ENCODE measurements at places on chromosomes 3 and 15.

- DNase-seq, result no peak
These were observed 508.0 kb downstream of the FOXP1 start for GRCh38 chr3:71075494-71075893.

- no peak for DNase-seq
These were observed 159.7 kb downstream of the SERPINI1 start for GRCh38 chr3:167895178-167895577.

DNA sequence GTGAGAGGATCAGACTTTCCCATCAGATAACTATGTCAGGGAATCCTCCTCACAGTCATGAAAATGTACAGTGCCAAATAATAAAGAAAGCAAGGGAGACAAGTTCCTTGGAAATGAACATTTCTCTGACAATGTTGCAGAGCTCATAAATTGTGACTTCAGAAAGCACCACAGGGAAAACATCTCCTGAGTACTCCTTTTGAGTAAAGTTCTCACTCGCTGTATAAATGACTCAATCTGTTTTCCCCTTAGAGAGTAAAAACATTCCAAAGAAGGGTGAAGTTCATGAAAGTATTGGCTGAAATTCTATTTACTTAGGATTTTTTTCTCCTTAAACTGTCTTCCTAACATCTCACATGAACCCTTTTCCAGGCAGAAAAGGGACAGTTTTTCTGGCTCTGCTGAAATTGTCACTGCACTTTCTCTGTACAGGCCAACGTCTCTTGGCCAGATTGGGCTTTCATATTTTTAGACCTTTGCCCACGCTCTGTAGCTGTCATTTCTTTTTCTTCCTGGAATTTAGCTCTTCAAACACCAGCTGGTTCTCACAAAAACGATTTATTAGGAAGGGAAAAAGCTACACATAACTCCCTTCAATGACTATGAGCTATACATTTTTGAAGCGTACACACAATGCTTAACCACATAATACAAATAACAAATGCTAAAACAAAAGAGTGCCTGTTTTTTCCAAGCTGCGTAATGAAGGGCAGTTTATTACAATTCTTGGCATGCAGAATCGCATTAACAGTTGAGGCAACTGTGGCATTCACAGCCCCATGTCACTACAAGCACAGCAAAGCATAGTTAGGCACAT, 216.1 kb downstream of the ATP8B4 start:
- DNase-seq, result no peak

- DNase-seq, result no peak
These were observed 8.6 kb downstream of the ZIC1 start for GRCh38 chr3:147417551-147418295.

- DNase-seq, result no peak
These were observed 202.3 kb upstream of the POU1F1 start for GRCh38 chr3:87478716-87479115.

DNA sequence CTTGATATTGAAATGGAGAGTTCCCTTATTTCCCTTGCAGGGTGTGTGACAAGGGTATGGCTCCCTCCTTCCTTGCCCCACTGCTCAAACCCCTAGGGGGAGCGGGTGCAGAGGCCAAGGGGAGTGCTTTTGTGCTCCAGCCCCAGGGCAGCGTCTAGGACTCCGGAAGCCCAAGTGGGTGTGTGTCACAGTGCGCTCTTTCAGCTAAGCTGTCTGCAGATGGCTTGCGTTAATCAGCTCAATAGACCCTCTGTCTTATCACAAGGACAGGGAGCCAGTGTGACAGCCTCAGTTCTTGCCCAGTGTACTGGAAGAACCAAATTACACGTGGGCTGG, 523.6 kb upstream of the LMCD1 start:
- DNase-seq, result peak; percentile 22

DNA sequence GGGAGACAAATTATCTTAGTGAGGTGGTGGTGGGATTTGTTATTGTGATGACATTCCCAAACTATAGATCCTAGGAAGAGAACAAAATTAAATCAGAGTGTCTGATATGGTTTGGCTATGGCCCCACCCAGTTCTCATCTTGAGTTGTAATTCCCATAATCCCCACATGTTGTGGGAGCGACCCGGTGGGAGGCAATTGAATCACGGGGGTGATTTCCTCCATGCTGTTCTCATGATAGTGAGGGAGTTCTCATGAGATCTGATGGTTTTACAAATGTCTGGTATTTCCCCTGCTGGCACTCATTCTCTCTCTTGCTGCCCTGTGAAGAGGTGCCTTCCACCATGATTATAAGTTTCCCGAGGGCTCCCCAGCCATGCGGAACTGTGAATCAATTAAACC, 62.0 kb downstream of the RPL22L1 start:
- no peak for DNase-seq

GRCh38 chr3:73069187-73069586, 7.7 kb downstream of the EBLN2 start:
- no peak for DNase-seq

DNA sequence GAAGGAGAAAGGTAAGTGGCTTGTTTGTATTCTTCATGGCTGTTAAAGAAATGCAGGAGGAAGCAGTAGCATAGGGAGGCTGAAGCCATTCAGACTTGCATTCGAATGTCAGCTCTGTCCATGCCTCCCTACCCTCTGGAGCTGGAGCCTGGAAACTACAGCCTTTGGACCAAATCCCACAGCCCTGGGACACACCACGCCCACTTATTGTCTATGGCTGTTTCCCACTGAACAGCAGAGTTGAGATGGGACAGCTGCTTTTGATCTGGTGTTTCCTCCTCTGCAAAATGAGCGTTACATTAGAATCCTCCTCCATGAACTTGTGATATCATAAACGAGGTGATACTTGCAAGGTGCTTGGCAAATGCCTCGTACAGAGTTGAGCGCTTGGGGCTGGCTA, 3.6 kb downstream of the FAM107A start:
- DNase-seq, result no peak

GRCh38 chr15:101256757-101257156, 4.9 kb upstream of the CHSY1 start:
- DNase-seq, result no peak

DNA sequence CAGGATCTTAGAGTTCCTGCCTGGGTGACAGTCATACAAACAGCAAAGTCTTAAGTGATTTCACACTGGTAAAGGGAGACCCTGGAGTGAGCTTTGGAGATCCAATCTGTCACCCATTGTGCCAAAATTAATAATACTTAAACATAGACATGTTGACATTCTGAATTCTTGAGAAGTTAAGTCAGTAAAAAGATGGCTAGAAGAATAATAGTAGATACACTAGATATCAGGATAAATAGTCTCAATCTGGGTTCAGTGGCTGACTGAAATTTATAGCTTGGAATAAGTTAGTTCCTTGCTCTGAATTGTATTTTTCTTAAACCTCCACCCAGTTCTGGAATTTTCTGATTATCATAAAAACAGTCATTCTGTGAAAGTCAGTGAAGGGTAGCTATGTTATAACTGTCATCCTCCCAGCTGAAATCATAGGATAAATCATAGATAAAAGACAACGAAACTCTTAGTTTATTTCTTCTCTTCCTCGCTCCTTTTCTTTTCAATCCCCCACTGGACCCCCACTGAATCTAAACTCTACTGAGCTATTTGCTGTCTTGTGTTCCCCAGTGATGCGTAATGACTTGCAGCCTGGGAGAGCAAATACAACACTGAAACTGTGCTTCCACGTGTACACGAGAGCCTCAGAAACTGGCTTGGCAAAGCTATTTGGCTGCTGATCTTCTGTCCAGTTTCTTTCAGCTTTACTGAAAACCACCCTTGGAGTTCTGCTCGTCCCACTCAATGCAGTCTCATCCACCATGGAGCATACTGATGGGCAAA, 175.4 kb upstream of the TP63 start:
- no peak for DNase-seq

- no peak for DNase-seq
These were observed 52.3 kb downstream of the FAM174B start for GRCh38 chr15:92603278-92603677.

GRCh38 chr3:110815008-110815583, 256.5 kb upstream of the NECTIN3 start:
- no peak for DNase-seq

GRCh38 chr15:50633653-50634052, 52.9 kb downstream of the TRPM7 start:
- DNase-seq, result no peak

DNA sequence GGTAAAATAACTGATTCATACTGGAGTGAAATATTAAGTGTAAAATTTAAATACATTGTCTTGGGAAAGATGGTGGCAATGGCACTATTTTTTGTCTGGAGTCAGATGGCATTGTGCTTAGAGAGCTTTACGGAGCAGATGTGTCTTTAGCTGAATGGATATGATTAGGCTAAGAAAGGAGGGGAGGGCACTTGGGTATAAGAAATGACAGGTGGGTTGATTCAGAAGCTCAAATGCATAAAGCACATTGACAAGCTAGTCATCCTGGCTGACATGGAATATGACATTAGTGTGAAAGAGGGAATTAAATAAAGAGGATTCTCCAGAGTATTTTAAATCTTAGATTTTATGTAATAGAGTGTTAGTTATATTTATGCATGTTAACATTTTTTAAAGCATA, 570.1 kb upstream of the CBLB start:
- peak; percentile 91 for DNase-seq

DNA sequence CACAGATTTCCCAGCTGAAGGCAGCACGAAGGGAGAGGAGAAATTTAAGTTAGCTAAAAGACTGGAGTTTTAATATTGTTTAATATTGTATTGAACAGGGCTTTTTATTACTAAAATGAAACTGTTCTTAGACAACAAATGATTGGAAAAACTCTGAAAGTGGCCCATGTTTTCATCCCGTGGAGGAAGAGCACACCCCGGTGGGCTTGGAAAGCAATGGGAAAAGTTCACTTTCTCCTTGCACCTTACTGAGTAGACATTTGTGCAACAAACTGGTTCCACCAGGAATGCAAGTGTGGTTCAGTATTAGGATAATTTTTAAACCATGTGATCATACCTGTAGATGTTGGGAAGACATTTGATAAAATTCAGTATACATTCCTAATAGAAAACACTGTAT, 8.2 kb upstream of the ESYT3 start:
- no peak for DNase-seq

GRCh38 chr3:40265181-40265580, 44.3 kb upstream of the EIF1B start:
- no peak for DNase-seq

- DNase-seq, result no peak
These were observed 11.2 kb upstream of the CPB1 start for GRCh38 chr3:148816427-148816826.

GRCh38 chr15:38391191-38391590, 62.7 kb upstream of the FAM98B start:
- no peak for DNase-seq

DNA sequence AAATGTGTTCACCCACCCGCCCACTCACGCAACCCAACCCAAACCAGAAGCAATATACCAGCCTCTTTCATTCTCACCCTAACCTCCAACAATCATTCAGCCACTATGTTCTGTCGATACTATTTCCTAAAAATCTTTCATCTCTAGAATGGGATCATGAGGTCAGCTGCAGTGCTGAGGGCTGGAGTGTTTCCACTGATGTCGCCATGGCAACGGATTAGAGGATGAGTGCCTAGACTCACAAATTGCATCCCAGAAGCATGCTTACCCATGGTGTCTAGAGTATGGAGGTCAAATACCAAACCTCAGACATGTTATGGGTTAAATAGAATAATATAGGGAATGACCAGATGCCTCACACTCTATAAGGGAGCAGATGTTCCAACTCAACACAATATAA, 138.5 kb downstream of the GABRB3 start:
- no peak for DNase-seq

GRCh38 chr3:80192936-80193335, 425.1 kb upstream of the ROBO1 start:
- no peak for DNase-seq

DNA sequence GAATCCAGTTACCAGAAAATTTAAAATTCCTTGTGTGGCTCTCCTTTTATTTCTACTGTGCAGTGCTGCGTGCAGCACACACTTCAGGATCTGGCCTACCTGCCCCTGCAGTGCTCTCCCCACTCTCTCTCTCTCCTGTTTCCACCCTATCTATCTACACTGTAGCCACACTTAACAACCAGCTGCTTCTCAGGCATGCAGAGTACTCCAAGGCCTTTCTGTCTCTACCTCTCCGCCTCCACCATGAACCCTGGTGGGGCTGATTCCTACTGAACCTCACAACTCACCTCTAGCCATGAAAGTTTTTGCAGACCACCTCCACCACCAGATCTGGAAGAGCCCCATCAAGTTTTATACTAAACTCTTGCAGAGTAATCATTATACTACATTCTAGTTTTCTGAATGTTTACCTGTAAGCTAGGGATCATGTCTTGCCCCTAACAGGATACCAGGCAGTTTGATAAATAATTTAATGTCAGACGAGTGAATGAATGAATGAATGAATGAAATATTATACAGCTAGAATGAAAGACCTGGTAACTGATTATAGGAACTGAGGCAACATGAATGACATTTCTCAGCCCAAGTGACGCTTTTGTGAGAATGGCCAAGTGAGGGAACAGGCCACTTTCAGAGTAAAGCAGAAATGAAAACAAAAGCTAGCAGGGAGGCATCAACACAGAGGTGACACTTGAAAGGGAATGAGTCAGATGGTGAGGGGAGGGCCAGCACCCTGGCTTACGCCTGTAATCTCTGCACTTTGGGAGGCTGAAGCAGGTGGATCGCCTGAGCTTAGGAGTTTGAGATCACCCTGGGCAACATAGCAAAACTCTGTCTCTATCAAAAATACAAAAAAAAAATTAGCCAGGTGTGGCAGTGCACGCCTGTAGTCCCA, 363.5 kb downstream of the FOXP1 start:
- no peak for DNase-seq

DNA sequence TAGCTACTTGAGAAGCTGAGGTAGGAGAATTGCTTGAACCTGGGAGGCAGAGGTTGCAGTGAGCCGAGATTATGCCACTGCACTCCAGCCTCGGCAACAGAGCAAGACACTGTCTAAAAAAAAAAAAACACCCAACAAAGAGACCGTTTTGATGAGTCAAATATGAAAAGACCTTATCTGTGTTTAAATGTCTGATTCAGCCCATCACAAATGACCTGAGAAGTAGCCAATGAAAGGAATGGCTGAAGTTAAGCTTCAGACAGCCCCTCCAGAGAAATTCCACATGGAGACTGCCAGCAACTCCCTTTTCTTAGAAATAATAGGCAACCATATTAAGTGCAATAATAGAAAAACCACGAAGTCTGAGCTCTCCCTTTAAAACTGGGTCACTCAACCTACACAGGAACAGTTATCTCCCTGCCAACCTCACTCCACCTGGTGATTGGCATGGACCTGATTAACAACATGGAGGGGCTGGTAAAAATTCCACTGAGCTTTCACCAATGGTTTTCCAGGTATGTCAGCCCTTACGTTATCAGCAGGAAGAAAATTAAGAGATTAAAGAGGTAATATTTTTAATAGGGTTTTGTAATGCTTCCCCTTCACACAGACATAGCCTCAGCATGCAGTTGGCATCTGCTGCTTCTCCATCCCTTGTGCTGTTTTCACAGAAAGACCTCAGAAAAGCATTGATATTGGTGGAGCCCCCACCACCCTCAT, 238.1 kb upstream of the STT3B start:
- no peak for DNase-seq
